ENCODE measurements at places on chromosomes 11 and 22.

GRCh38 chr22:26055693-26056092 lies 113.6 kb upstream of the SEZ6L start:
- no peak for DNase-seq

- no peak for DNase-seq
These were observed 3.6 kb downstream of the AHNAK start for GRCh38 chr11:62542750-62543567.

DNA sequence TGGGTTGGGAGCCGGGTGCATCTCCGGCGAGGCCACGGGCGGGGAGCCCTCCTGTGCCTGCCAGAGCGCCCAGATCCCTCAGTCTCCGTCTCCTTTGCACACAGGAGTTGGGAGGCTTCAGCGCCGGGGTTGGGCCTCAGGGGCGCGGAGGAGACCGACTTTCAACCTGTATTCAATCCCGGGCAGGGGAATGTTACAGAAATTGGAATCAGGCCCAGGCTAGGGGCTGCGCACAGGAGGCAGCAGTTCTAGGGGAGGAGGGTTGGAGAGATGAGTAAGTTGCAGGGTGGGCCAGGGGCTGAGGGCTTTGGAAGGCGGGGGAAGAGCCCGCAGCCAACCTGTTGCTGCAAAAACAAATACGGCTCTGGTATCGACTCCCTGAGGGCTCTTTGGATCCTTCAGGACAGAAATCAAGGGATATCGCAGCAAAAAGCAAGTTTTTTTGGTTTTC lies 640 bp upstream of the KCNA4 start:
- DNase-seq: no peak

- no peak for DNase-seq
These were observed 17.9 kb downstream of the TUB start for GRCh38 chr11:8098879-8099278.

GRCh38 chr11:1873048-1873812 lies 18.5 kb downstream of the PRR33 start:
- DNase-seq: no peak

DNA sequence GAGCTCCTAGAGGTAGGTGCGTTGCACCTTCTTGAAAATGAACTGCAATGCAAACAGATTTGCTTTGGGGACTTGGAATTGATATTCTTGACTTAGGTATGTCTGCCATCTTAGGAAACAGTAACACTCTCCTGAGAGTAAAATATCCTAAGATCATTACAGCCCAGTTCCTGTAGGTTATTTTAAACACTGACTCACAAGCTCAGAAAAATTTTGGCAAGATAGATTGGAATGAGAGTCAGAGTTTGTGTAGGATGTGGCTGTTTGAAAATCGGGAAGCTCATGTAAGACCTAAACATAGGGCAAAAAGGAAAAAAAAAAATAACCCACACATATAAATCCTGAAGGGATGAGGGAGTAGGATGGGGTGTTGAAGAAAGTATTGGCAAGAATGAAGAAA lies 377.0 kb upstream of the LRRC4C start:
- DNase-seq: no peak

- DNase-seq: no peak
These were observed 49.7 kb upstream of the TTLL12 start for GRCh38 chr22:43236411-43237166.

DNA sequence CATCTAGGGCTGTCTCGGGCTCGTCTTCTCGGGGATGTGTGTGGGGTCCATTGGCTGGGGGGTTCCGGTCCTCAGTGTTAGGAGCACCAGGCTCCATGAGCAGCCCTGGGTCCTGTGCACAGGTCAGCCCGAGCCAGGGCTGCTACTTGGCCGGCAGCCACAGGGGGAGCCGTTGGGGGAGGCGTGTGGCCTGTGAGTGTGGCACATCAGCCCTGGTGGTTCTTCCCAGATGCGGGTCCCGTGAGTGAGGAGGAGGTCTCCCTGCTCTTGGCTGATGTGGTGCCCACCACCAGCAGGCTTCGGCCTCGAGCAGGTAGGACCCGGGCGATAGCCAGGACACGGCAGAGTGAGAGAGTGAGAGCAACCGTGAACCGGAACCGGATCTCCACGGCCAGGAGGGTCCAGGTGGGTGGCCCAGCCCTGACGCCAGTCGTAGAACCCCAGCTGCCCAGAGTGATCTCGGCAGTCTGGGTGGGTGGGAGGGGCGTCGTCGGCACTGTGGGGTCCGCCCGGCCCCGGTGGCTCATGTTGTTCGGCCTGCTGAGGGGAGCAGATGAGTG lies 18.5 kb downstream of the IRF7 start:
- no peak for DNase-seq

DNA sequence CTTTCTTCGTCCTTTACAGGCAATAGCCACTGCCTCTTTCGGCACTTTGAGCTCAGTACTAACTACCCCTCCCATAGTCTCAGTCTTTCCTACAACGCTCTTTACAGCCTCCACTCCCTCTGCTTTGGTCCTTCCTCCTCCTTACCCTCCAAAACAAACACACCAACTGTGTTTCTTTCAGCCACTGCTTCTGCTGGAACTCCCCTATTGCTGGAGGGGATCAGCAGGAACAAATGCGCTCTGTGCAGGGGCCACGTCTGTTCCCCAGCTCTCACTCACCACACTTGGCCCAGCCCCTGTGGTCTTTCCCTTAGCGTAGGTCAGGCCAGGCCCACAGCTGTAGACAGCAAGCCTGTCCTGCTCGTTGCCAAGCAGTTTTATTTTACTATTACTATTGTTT lies 42.3 kb downstream of the PC start:
- no peak for DNase-seq

GRCh38 chr11:32273931-32274330 lies 161.4 kb downstream of the WT1 start:
- no peak for DNase-seq

GRCh38 chr11:27385245-27385644 lies 22.2 kb upstream of the CCDC34 start:
- DNase-seq: no peak

DNA sequence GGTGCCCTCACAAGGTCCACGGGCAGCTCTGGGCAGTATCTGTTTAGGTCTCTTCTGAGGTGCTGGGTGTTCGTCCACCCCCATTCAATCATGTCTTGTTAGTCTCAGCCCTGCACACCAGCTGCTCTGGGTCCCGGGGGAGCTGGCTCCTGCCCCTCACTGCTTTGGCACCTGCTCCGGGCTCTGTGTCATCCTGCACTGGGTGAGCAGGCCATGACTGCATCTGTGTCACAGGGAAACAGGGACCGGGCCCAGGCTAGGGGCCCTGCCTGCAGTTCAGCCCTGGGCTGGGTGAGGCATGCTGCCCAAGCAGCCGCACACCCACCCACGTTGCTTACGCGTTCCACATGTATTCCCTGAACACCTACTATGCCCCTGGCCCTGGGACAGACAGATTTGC lies 43.9 kb downstream of the ELFN2 start:
- DNase-seq: no peak
